ENCODE measurements at places on chromosomes 12 and 14.
A peak's percentile ranks its signal among the peaks of the same experiment; 100 is the strongest.

GRCh38 chr12:117661471-117661870 is 300.0 kb upstream of the NOS1 start:
- DNase-seq: no peak

- DNase-seq: no peak
These were observed 870.2 kb upstream of the TMEM132C start for GRCh38 chr12:127396734-127397133.

DNA sequence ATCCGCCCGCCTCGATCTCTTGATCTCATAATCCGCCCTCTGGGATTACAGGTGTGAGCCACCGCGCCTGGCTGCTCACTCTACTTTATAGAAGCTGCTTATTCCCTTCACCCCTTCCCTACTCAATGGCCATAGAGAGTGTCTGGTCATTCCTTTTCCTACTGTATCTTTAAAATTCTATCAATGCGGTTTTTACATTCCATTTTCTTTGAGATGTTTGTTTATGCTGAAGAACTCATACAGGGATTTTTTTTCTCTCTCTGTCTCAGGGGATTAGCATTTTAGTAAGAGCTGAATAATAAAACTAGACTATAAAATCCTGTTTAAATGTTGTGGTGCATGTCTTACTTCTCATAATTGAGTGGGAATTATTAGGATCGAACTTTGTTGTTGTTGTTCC is 218.6 kb upstream of the FOXN3 start:
- no peak for DNase-seq

DNA sequence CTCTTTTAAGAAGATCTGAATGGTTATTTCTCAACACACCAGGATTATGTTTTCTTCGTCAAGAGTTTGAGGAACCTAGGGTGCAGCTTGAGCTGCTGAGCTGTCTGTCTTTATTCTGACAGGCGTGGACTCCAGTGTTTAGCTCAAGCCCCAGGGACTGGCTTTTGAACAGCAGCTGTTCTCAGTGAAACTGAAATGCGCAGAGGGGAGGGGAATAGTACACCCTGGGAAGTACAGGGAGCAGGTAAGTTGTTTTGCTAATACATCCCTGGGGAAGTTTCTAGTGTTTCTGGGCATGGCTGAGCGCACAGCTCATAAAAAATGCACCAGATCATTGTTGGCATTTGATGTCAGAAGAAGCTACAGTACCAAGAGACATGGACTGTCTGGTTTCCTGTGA is 659.8 kb downstream of the DIO2 start:
- no peak for DNase-seq

DNA sequence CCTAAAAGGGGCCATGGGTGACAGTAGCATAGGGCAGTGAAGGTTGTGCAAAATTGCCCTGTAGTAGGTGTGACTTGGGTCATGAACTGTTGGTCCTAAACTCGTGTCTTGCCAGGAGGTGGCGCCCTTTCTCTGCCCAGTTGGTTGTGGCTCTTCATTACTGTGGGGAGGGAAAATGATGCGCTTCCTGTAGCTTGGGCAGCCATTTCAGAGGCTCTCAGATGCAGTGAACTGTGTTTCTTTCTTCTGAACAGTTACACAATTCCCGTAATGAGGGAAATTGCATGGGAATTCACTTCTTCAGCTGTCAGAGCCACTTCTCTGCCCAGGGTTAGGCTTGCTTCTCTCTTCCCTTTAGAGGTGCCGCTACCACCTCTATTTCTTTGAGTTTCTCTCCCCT is 148.1 kb upstream of the NRXN3 start:
- peak; percentile 78 for DNase-seq

DNA sequence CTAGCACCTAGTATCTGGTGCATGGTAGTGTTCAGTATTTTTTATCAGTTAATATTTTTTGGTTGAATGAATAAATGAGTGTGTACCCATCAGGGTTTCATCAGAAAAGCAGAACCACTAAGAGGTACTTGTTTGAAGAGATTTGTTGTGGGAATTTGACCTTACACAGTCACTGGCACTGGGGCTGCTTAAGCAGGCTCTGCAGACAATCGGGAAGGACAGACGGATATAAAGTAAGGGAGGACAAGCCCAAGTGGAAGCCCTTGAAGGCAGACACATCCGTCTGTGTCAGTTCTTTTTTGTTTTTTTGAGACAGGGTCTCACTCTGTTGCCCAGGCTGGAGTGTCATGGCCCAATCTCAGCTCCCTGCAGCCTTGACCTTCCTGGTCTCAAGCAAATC is 38.7 kb downstream of the CD9 start:
- no peak for DNase-seq

DNA sequence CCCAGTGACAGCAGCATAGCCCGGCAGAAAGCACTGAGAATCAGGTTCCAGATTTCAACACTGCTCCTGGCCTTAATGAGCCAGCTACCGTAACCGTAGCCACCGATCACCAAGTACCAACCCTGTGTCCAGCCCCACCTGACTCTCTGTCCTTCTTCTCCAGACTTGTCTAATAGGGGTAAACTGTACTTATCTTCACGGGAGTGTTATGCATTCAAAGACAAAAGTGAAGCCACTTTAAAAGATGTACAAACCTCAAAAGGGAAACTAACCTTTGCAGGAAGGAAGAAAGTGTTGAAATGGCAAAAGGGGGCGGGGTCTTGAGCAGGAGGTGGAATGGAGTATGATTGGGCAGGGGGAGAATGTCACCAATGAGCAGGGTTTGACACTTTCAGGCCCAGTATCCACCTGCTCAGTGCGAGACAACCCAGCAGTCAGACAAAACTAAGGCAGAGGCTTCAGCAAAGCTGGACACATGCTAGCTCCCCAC is 226.1 kb downstream of the CHST11 start:
- DNase-seq: no peak

GRCh38 chr12:54958048-54958658 is 26.4 kb downstream of the TESPA1 start:
- DNase-seq: peak; percentile 77

DNA sequence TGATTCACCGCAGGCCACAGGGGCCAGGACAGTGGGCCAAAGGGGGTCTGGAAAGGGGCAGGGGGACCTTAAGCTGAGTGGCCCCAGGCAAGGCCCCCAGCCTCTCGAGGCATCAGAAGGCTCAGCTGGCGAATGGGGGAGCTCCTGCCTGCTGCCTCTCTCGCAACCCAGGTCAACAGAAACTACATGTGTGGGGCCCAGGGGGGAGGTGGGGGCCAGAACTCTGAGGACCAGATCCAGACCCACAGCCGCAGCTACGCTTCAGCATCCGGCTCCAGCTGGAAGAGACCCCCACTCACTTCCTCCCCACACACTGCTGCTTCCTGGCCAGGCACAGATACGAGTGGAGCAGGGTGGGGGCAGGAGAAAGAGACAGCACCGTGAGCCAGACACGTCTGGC is 46.5 kb downstream of the NCOR2 start:
- DNase-seq: no peak

- DNase-seq: no peak
These were observed 150.7 kb downstream of the CAND1 start for GRCh38 chr12:67419810-67420209.

- DNase-seq: peak; percentile 53
These were observed 111.9 kb downstream of the LRRK2 start for GRCh38 chr12:40336573-40337199.

DNA sequence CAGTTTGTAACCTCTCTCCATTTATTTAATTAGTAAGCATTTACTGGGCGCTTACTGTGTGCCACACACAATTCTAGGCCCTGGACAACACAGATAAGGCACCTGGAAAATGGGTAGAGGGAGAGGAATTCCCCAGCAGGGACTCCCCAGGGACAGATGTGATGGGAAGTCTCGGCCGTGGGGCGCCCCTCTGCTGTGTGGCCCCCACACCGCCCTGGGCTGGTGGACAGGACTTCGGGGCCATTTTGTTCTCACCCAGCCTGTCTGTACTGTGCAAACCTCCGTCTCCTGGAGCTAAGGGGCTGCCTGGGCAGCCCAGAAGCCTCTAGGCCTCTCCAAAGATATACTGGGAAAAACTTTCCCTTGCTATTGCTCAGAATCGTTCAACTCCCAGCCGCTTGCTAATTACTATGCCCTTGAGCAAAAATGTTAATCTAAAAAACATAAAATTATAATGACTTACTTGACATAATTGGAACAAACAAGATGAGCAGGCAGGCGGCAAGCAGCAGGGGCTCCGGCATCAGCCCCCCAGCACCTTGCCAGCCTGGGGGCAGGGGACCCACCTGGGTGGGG is 64.4 kb upstream of the NCOR2 start:
- DNase-seq: no peak

DNA sequence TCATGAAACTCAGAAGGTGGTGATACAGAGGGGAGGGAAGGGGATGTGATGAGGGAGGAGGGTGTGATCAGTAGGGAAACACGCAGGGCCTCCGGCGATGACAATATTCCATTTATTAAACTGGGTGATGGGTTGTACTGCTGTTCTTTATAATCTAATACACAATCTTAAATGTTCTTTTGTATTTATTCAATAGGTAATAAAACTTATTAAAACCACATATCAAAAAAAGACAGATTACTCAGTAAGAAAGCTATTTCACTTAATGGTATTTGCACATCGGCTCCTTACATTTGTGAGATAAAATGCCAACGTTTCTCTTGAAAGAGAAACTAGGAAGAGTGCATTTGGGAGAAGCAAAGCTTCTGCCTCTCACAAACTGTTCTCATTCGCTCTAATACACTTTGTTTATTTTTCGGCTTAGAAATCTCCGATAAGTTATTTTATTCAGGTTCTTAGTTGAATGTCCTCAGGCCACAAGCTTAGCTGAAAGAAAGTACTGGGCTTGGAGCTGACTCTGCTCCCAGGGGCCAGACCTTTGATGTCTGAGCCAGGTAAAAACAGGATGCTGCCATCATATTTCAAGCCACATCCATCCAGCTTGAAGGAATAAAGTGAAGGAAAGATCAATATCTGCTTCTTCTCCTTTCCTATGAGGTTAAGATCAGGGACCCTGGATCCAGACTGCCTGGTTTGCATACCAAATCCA is 17.5 kb downstream of the STON2 start:
- no peak for DNase-seq

DNA sequence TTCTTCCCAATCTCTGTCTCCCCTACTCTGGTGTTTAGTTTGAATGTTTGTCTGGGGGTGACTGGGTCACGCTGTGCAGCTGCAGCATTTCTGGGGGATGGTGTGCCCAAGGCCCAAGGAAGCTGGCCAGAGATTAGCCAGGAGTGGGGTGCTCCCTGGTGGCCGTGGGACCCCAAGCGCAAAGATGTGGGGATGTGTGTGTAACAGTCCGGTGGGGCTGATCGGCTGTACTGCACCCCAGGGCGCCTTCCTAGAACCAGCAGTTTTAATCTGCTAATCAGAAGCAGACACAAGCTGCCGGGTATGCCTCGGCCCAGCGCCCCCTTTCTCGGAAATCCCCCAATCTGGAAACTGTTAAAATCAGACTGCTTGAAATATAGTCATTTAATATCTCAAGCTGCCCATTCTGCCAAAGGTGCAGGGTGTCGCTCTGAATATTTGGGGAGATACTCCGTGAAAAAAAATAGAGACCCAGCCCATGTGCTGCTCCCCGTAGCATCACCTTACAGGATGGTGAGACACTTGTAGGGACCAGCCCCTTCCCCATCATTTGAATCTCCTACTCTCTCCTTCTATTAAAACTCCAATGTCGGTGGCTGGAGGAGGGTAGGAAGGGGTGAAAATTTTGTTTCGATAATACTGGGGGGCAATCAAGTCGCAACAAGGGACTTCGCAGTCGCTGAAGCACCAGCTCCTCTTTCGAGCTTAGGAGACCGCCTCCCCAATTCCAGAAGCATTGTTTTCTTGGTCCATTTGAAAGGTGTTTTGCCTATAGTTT is 4.3 kb downstream of the HOXC9 start:
- DNase-seq: no peak

- DNase-seq: peak; percentile 31
These were observed 1.5 kb downstream of the MAP4K5 start for GRCh38 chr14:50530794-50531365.

DNA sequence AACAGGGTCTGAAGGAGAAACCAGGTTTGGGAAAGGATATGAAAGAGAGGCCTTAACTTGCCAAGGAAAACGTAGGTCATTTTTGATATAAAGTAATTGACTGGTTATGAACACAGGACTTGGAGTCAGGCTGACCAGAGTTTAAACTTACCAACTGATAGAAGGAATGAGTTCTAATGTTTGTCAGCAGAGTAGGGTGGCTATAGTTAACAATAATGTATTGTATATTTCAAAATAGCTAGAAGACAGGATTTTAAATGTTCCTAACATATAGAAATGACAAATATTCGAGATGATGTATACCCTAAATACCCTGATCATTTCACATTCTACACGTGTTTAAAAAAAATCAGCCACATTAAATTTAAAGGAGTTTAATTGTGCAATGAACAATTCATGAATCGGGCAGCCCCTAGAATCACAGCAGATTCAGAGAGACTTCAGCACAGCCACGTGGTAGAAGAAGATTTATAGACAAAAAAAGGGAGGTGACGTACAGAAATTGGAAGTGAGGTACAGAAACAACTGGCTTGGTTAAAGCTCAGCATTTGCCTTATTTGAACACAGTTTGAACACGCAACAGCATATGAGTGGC is 52.5 kb upstream of the PLEKHG7 start:
- DNase-seq: no peak

GRCh38 chr14:68713782-68714181 is 79.1 kb downstream of the ZFP36L1 start:
- no peak for DNase-seq

- DNase-seq: no peak
These were observed 45.2 kb upstream of the TUNAR start for GRCh38 chr14:95831468-95831867.

DNA sequence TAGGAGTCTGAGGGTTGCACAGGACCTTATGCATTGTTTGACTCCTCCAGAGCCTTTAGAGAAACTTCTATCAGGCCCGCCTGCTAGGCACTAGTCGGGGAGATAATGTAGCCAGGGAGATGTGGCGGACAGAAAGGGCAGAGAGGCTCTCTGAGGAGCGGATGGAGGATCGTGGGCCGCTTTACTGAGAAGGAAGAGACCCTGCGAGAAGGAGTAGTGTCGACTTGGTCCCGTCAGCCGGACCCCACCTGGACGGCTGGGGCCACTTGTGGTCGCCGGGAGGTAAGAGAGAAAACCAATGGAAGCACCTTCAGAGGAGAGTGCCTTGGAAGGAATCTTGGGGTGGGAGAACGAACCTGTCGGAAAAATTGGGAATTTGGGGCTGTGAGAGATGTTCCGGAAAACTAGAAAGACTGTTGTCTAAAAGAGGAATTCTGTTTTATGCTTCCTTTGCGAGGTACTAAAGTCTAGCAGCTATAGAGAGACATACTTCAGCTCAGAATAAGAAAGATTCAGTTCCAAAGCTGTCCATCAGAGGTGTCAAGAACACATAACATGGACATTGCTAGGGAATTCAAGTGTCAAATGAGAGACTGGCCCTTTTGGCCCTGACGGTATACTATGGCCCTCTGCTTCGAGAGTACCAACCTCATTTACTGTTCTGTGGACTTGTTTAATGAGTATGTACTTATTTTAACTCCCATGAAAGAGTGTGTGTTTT is 660 bp upstream of the MCRS1 start:
- DNase-seq: peak; percentile 34

GRCh38 chr12:109811624-109811995 is 21.6 kb downstream of the TRPV4 start:
- no peak for DNase-seq

All from GM23248 (cell line).